ENCODE measurements at places on chromosomes 3 and 15.

GRCh38 chr3:43391621-43392020 lies 105.3 kb downstream of the SNRK start:
- DNase-seq: no peak

GRCh38 chr15:89837134-89837829 lies 22.6 kb upstream of the ANPEP start:
- no peak for DNase-seq

- DNase-seq: no peak
Measured at GRCh38 chr15:98838387-98839259, 169.0 kb downstream of the PGPEP1L start.

GRCh38 chr3:62039586-62039985 lies 333.8 kb downstream of the FEZF2 start:
- DNase-seq: no peak

DNA sequence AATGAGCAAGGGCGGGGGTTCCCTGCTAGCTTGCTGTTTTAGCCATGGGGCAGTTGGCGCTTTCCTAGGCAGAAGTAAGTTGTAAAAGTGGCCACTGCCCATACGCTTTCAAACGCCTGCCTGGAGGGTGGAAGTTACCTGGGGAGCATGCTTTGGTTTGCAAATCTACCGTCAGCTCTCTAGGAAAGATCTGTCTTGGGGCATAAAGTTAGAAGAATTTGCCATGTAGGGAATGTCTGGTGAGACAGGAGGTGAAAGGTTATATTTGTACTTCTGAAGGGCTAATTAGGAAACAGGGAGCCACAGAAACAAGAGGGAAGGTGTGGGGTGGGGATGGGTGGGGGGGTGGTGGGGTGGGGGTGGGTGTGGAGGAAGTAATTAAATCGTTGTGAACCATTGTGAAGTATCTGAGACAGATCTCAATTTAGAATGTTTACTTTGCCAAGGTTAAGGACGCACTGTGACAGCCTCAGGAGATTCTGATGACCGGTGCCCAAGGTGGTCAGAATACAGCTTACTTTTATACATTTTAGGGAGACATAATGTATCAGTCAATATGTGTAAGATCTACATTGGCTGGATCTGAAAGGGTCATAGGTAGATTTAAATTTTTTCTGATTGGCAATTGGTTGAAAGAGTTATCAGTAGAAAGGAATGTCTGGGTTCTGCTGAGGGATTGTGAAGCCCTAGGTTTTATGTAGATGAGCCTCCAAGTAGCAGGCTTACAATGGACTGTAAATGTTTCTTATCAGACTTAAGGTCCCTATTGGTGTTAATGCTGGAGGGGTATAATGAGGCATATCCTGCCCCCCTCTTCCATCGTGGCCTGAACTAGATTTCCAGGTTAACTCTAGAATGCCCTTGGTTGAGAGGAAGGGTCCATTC lies 62.0 kb upstream of the GCNT3 start:
- DNase-seq: no peak

- no peak for DNase-seq
Measured at GRCh38 chr3:111986800-111987199, 8.0 kb downstream of the ABHD10 start.

GRCh38 chr3:95312650-95313049 lies 1249.8 kb downstream of the NSUN3 start:
- DNase-seq: no peak

- no peak for DNase-seq
Measured at GRCh38 chr15:54250326-54250725, 272.1 kb downstream of the UNC13C start.

GRCh38 chr3:12557473-12558100 lies 700 bp downstream of the MKRN2 start:
- no peak for DNase-seq

- no peak for DNase-seq
Measured at GRCh38 chr3:197549261-197549885, 6.4 kb downstream of the BDH1 start.

GRCh38 chr3:129575233-129575996 lies 31.1 kb downstream of the PLXND1 start:
- DNase-seq: no peak

DNA sequence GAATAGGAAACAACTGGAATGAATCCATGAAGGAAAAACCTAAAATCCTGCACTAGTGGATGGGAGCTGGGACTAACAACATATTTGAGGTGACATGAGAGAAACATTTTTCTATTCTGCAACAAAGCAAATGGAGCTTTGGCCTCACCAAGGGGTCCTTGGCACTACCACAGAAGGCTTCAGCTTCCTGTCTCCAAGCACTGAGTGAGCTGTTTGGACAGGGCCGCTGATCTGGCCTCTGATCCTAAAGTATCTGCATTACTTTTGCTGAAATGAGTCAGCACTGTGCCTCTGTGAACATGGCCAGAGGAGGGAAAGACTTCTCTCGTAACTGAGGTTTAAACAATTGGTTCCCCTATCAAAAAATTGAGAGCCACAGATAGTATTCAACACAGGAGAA lies 9.0 kb downstream of the ARPP21 start:
- no peak for DNase-seq

GRCh38 chr3:84991422-84991900 lies 32.7 kb downstream of the CADM2 start:
- no peak for DNase-seq

- no peak for DNase-seq
Measured at GRCh38 chr3:158559504-158559903, 11.5 kb upstream of the MLF1 start.

GRCh38 chr15:98976500-98976899 lies 31.1 kb downstream of the PGPEP1L start:
- DNase-seq: no peak

GRCh38 chr3:66507423-66508260 lies 6.8 kb upstream of the LRIG1 start:
- DNase-seq: no peak

- no peak for DNase-seq
Measured at GRCh38 chr15:59028387-59028955, 41.0 kb downstream of the RNF111 start.

GRCh38 chr3:58661836-58662420 lies 4.6 kb downstream of the FAM3D start:
- no peak for DNase-seq

GRCh38 chr3:40417845-40418543 lies 31.0 kb downstream of the ENTPD3 start:
- DNase-seq: no peak

- no peak for DNase-seq
Measured at GRCh38 chr15:59636184-59636583, 21.1 kb downstream of the GTF2A2 start.

DNA sequence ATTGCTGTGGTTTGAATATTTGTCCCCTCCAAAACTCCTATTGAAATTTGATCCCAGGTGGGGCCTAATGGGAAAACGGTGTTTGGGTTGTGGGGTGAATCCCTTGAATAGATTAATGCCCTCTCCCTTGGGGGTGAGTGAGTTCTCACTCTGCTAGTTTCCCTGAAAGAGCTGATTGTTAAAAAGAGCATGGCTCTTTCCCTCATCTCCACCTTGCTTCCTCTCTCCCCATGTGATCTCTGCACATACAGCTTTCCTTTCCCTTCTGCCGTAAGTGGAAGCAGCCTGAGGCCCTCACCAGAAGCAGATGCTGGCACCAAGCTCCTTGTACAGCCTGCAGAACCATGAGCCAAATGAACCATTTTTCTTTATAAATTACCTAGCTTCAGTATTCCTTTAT lies 394.9 kb upstream of the WNT5A start:
- no peak for DNase-seq

Data from brain (organoid and tissue), 16 donors.